Stimulated activated CD4-positive, alpha-beta T cell treated with anti-CD3 and anti-CD28 coated beads, Interleukin-12 subunit alpha, Interleukin-12 subunit beta, amount 100 ng/mL, for 4 hours (primary cell): ENCODE measurements at places on chromosomes 12 and 14.

DNA sequence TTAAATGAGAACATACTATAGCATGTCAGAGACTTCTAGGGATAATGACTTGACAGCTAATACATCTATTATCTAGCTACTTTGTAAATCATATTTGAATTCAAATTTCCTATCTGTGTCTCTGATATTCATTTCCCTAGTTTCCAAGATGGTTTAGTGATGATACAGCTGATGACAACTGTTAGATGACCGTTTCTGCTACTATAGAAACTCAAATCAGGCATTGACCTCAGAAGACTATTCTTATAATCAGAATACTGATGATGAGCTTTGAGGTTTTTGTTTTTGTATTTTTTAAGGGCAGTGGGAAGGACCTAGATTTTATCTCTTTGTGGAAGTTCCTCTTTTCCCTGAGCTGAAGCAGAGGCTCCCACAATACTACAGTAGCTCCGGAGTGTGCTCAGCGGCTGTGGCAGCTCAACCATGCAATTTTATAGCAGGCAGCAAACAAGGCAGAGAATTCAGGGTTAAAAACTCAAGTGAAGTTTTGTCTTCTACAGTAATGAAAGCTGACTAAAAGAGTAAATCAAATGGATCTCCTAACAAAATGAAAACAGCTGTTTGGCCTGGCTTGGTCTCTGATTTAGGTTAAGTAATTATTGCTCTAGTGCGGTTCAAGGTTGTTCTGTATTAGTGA is 145.1 kb downstream of the SLC25A21 start:
- DNase-seq = no peak

- DNase-seq = peak; percentile 1
These were observed 48.2 kb downstream of the MBIP start for GRCh38 chr14:36271939-36272907.

- DNase-seq = no peak
These were observed 16.7 kb downstream of the PAH start for GRCh38 chr12:102900389-102900788.

GRCh38 chr12:121860257-121860656 is 1.6 kb upstream of the HPD start:
- DNase-seq = no peak

GRCh38 chr12:26338586-26339572 is 143.5 kb downstream of the SSPN start:
- DNase-seq = no peak

DNA sequence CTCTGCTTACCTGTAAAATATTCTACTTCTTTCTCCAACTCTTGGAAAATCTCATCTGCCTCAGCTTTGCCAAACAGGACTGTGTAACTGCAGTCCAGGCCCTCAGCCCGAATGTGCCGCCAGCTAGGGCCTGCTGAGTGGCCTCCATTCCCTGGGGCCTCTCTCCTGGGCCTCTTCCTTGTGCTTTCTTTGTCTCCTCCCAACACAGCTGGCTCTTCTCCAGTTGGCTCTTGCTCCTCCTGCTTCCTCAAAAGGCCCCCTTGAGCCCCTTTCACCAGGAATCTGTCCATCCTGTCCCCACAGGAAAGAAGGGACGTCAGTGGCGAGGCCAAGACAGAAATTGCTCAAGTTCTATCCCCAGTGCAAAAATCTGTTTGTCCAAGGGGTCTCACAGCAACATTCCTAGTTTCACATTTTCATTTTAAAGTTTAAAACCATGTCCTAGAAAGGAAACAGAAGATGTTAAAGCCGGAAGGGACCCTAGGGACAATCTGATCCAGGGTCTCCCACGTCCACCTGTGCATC is 713 bp downstream of the ALKBH2 start:
- DNase-seq = no peak

DNA sequence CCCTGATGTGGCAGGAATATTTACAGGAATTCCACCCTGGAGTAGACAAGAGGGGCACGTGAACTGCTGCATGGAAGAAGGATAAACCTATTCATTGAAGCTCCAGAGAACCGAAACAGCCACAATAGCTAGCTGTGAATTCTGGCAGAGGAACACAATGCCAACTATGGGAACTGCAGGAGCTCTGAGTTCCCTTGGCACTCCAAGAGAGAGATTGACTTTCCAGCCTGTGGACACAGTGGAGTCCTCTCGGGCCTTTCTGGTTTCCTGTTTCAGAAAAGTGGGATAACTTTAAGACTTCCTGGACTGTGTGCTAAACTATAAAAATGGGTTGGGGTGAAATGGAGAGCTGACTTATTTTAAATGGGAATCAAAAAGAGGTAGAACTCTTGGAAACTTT is 11.9 kb downstream of the CACNA2D4 start:
- no peak for DNase-seq

DNA sequence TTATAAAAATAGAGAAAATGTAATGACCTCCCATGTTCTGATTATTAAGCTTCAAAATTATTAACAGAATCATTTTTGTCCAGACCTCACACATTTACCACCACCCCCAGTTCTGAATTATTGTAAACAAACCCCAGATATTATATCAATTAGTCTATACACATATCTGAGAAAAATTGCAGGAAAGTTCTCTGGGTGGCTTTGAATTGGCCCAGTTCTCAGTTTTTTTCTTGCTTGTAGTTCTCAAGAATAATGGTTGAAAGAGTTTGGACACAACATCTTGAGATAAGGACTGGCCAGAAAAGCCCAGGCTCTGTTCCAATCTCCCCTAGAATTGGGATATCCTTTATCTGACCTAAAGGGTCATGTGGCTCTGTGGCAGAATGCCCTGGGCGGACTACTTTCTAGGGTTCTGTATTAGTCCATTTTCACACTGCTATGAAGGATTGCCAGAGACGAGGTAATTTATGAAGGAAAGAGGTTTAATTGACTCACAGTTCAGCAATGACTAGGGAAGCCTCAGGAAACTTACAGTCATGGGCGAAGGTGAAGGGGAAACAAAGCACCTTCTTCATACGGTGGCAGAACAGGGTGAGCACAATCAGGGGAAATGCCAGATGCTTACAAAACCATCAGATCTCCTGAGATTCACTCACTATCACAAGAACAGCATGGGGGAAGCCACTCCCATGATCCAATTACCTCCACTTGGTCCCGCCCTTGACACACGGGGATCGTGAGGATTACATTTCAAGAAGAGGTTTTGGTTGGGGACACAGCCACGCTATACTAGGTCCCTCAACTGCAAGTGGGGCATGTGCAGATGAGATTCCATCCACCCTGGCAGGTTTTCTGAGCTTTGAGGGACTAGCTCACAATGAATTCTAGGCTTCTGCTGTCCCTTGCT is 1504.6 kb upstream of the FLRT2 start:
- DNase-seq = no peak

- no peak for DNase-seq
These were observed 999.7 kb upstream of the SEL1L start for GRCh38 chr14:82533351-82533750.

GRCh38 chr12:110641521-110641920 is 27.6 kb downstream of the TCTN1 start:
- no peak for DNase-seq

- DNase-seq = no peak
These were observed 19.0 kb downstream of the GLT1D1 start for GRCh38 chr12:128872303-128872702.

DNA sequence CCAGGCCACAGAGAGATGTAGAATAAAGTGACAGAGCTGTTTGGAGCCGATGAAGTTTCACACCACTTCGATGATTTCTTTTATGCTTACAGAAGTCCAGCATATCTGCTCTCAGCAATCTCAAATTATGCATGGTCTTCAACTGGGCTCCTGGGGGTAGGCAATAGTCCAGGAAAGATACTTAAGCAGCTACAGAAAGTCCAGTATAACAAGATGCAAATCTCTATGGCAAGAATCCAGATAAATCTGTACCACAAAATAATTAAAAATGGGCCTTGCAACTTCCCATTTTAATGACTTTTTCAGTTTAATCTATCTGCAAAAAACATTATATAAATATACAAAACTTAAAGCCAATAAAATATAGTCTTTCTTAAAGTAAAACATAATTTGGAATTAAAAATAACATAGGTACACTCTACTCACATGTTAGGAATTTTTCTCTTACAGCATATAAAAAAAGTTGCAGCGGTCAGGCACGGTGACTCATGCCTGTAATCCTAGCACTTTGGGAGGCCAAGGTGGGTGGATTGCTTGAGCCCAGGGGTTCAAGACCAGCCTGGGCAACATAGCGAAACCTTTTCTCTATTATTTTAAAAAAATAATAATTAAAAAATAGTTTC is 20.5 kb upstream of the RAD51AP1 start:
- DNase-seq = no peak

GRCh38 chr14:104450811-104451401 is 128.7 kb upstream of the C14orf180 start:
- DNase-seq = no peak

GRCh38 chr12:105077435-105077834 is 6.8 kb downstream of the ALDH1L2 start:
- DNase-seq = no peak

- DNase-seq = no peak
These were observed 42.7 kb upstream of the CDKN3 start for GRCh38 chr14:54354096-54354495.

DNA sequence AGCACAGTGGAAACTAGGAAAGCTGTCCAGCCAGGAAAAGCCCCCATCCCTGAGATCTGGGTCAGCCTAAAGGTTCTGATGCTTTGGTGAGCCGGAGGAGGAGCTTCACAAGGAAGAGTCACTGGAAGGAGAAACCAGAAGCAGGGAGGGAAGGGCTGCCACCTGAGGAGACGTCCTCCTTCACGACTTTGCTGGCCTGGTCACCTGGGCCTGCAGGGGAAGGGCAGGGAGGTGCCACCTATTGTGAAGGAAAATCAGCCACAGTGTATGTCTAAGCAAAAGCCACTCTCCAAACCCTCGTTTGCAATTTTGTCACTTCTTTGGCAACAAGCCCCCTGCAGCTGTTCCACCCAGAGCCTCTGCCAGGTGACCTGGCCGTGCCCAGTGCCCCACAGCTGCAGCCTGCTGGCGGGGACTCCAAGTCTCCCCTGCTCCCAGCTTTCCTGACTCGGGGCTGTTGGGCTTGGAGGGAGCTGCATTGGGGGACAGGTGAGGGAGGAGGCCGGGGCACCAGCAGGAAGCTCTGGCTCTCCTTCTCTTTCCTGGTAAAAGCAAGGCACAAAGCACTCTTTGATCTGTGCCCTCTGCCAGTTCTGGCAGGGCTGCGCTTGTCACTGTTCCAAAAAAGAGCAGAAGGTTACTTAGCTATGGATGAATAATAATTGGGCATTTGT is 120.9 kb upstream of the BCL2L14 start:
- DNase-seq = no peak

DNA sequence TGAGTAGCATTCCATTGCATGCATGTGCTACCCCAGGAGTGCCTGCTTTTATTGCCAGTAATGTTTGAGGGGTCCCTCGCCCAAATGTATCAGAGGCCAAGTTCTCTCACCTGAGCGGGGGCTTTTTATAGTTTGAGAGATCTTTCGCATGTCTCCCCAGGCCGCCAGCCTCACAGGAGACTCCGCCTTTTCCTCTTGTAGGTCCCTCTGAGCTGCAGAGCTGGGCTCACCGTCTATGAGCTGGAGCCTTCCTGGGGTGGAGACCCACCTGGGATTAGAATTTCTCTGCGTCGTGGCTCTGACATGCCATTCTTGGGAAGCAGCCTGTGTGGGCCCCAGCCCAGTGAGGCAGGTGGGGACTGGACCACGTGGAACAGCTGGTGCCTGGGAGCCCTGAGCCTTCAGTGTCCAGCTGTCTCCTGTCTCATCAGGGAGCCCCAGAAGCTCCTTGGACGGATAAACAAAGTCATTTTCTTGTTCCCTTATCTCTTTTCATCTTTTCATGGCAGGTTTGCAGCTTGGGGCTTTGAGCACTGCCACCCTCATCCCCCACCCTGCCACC is 261.7 kb upstream of the CRY1 start:
- no peak for DNase-seq

GRCh38 chr12:114952573-114953271 is 268.7 kb upstream of the TBX3 start:
- DNase-seq = no peak

DNA sequence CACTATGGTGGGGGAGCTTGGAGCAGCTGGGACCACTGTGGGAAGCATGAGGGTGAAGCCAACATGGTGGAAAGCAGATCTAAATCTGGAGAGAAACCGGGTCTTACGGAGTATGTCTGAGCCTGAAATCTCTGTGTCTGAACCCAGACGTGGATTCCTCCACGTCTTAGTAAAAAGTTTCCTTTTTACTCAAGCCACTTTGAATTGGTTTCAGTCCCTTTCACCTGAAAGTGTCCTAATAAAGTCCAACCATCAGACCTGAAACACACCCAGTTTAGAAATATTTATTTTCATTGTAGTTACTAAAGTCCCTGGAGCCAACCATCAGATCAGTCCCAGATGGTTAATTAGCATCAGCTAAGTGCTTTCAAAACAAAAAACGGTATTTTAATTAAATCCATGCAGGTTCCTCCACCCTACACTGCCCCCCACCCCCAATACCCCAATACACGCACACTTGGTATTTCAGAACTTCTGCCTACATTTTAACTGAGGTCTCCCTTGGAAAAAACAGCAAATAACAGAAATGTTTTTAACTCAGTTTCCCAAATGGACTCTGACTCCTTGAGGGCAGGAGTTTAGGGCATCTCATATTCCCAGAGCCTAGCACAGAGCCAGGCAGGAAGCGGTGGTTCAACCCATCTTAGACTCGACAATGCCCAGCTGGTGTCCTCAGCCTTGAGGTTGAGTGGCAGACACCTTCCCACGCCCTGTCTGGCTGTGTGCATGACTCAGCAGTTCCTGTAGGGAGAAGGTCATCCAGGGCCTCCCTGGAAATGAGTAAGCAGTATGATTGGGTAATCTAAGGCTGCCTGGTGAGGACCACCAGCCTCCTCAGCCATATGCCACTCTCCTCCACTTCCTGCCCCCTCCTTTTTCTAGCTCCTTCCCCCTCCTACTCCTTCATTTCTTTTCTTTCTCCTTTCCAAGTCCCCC is 175.8 kb downstream of the TTC8 start:
- no peak for DNase-seq

- no peak for DNase-seq
These were observed 191.0 kb upstream of the PLEKHG7 start for GRCh38 chr12:92511786-92512185.

DNA sequence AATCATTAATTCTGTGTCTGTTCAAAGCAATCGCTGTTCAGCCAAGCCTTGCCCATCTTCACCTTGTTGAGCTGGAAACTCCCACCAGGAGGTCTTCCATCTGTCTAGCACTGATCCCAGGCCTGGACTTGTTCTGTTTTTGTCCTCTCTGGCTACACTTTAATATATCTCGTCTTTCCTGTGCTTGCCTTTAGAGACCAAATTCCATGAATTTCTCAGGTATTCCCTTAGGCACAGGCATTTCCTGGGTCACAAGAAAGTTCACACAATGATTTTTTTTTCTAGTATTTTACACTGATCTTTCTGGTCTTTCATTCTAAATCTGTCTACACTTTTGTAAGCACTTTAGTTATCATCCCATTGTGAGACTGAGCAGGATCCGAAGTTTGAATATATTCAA is 116.4 kb upstream of the CCND2 start:
- no peak for DNase-seq
